ELR (cell line): ENCODE measurements at places on chromosomes 2 and 18.
A peak's percentile ranks its signal among the peaks of the same experiment; 100 is the strongest.

DNA sequence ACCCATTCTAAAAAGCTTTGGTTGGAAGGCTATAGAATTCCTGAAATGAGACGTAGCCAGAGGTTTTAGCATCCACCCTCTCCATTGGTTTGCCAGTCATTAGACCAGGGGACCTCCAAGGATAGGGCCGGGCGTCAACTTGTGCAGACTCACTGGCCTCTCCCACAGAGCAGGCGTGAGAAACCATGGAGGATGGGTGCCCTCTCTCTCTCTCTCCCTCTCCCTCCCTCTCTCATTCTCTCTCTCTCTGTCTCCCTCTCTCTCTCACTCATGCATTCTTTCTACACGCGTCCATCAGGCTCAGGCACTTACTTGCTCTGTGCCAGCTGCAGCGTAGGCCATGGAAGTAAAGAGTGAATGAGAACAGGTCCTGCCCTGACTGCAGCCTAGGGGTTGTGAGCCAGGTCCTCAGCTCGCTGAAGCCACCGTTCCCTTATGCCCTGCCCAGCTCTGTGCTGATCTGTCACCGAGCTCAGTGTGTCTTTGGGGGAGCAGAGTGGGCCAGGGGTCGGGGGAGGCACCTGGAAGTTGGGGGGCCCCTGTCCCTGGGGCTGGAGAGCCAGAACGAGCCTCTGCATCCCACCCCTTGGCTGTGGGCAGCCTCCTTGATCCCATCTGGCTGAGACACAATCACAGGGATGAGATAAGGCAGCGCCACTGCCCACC lies 304.4 kb upstream of the HS6ST1 start:
- no peak for DNase-seq

- no peak for DNase-seq
These were observed 64.0 kb downstream of the TNFRSF11A start for GRCh38 chr18:62388855-62389760.

- DNase-seq: no peak
These were observed 108.5 kb upstream of the PGAP1 start for GRCh38 chr2:197035002-197035401.

GRCh38 chr2:54254180-54254579 lies 1.8 kb downstream of the TSPYL6 start:
- no peak for DNase-seq

DNA sequence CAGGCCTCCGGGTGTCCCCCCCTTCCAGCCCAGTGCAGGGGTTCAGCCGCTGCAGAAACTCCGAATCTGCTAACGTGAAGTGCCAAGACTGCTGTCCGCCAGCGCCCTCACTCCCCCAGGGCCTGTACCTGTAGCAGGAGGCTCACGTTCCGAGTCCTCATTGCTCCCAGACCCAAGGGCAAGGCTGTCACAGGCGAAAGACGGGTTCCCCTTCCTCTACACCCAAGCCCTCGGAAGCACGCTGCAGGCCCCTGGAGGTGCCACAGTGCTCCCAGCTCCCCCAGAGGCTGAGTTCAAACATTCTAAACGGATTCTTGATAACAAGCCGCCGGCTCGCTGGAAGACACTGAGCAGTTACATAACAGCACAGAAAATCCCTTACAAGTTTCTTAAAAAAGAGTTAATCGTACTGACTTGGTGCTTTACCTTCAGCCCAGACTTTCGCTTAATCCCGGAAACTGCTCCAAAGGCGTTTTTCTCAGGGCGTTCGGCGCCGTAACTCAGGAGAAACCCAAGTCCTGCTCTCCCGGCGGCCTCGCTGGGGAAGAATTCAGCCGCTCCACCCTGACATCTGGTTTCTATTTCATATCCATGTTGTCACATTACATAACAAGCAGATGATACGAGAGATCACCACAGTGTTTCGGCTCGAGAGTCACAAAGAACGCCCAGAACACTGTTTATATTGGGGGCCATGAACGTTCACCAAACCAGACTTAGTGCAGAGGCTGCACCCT lies 92.0 kb downstream of the HDAC4 start:
- no peak for DNase-seq

- DNase-seq: no peak
These were observed 202.2 kb downstream of the TCF4 start for GRCh38 chr18:55385770-55386169.

DNA sequence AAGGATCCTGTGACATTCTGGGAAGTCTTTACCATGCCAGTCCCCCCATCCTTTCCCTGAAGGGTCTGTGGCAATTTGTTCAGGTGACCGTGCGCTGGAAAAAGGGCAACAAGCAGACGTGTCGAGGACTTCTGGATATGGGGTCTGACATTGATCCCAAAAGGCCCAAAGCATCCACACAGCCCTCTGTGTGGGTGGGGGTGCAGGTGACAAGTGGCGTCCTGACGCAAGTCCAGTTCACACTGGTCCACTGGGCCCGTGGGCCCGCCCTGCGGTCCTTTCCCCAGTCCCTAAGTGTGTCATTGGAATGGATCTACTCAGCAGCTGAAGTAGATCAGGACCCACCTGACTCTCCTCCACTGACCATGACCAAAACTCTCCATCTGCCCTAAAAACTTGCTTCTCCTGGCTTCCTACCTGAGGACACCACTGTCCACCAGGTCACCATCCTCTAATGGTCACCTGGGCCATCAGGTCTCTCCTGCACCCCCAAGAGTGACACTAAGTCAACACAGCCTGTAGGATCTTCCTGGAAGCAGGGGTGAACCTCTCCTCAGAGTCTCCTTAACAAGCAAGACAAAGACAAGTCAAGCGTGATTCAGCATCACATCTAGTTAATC lies 85.6 kb upstream of the SLC66A3 start:
- no peak for DNase-seq

DNA sequence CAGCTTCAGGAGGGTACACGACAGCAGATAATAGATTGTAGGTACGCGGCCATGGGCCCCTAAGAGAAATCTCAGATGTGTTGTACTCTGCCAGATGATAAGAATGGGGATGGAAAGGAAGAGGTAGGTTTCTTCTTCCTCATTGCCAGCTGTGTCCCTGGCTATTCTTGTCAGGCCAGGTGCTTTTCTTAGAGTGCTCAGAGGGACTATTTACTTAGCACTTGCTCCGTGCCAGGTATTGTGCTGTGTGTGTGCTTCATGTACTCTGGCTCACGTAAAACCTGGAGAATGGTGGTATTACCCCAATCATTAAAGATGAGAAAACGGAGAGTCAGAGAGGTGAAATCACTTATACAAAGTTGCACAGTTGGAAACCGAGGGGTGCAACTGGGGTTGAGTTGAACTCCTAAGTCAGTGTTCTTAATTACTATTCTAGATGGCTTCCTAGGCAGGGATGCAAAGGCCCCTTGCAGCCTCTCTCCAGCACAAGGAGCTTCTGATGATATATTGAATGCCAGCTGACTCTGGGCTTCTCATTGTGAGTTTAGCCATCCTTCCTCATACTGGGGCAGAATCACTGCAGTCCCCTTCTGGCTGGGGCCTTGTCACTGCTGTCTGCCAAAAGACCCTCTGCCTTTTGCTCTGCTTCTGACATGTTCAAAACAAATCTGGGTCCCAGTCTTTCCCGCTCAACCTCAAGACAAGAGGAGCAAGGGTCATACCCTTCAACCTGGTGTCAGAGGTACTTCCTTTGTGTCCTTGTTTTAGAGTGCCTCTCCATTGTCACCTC lies 60.7 kb downstream of the LYPD1 start:
- no peak for DNase-seq

DNA sequence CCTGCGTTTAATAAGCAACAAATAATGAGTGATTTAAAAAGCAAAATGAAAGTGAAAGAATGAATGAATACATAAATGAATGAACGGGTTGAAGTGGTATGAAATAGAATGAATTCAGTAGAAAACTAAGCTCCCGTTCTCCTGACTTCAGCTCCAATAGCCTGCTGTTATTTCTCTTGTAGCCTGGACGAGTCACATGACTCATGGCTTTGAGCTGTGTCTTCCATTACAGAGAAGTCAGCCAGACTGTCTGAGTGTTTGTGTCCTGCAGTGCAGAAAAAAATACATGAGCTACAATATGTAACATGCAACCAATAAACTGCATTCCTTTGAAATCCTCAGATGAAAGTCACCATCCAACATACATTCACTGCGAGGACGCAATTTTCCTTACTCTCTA lies 21.2 kb downstream of the SCG2 start:
- peak; percentile 75 for DNase-seq

GRCh38 chr18:4102901-4103300 lies 352.2 kb downstream of the DLGAP1 start:
- DNase-seq: no peak

GRCh38 chr18:68219872-68220271 lies 495.0 kb downstream of the TMX3 start:
- no peak for DNase-seq

- no peak for DNase-seq
These were observed 353.6 kb upstream of the FSIP2 start for GRCh38 chr2:185384822-185385560.

- DNase-seq: no peak
These were observed 691.8 kb upstream of the CHAC2 start for GRCh38 chr2:53075760-53076159.

- no peak for DNase-seq
These were observed 75.3 kb downstream of the DNMT3A start for GRCh38 chr2:25266399-25266798.

DNA sequence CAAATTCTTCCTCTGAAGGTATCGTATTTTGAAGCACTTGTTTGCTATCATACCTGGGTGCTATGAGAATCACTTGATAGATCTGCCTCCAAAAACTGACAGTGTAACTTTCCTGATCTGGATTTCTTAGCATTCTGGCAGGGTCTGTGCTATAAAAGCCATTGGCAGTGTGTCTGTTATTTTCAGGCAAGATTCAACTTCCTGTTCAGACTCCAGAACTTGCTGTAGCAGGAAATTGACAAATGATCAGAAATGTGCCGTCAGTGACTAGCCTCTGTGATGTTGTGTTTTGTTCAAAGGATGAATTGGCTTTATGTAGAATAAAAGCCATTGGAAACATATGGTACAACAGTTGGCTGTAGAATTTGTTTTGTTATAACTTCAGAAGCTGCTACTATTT lies 273.3 kb downstream of the PTPRM start:
- DNase-seq: peak; percentile 14

DNA sequence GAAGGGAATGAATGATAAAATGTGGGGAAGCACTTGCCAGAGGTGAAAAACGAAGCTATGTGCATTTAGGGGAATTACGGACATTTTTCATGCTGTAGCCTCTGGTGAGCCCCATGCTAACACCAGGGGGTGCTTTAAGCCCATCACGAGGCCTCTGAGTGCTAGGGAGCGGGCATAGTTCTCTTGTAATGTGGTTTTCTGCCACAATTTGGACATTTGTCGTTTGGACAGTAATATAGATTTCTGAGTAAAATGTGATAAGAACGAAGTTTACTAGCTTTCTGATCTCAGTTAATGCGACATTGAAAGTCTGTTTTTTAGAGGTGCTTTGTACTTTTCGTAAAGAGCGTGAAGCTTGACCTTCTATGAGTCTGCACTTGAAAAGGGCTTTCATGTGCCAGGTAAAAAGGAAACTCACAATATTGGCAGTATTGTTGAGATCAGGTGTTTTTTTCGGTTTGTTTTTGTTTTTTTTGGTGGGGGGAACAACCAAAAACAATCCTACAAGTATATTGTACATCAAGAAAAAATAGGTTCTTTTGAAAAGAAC lies 50.6 kb downstream of the TRAF3IP1 start:
- DNase-seq: peak; percentile 84

- no peak for DNase-seq
These were observed 60.6 kb upstream of the DARS1 start for GRCh38 chr2:136045835-136046570.

DNA sequence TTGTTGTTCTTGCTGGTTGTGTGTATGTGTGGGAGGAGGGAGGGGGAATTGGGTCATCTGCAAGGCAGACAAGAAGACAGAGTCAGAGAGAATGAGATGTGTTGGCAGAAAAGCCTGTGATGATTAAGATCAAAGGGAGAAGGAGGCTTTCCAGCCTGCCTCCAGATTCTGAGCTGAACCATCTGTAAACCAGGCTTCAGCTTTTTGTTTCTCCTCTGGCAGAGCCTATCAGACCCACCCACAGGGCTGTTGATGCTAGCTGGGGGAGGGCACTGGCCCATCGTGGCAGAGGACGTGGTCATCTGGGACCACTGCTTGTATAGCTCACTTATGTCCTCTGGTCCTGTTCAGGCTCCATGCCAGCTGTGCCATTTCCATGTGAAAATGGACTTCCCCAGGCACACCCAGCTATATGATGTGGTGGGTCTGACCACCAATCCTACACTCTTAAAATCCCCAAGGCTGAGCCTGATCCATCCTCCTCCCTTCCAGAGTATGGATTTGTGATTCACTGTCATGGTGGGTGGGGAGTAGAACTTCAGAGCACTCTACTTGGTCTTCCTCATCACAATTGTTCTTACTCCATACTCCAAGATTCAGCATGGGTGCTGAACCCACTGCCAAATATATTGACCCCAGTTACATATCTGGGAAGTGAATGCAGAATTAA lies 27.8 kb upstream of the COL6A3 start:
- DNase-seq: peak; percentile 68

- DNase-seq: no peak
These were observed 441.0 kb downstream of the TXNL1 start for GRCh38 chr18:56197241-56197859.

DNA sequence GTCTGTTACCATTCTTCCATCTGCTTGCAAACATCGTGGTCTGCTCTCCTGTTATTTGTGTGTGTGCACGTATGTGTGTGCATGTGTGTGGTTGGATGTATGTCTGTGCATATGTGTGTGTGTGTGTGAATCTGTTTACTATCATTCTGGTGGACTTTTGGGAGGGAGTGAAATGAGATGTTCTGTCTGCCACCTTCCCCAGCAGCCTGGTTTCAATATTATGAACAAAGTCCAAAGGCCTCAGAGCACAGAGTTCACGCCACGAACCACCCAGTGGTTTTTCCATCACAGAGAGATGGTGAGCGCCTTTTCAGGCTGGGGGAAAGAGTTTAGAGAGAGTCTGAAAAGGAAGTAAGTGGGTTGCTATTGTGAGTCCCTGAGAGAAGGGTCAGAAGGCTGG lies 67.1 kb upstream of the YWHAQ start:
- DNase-seq: no peak

DNA sequence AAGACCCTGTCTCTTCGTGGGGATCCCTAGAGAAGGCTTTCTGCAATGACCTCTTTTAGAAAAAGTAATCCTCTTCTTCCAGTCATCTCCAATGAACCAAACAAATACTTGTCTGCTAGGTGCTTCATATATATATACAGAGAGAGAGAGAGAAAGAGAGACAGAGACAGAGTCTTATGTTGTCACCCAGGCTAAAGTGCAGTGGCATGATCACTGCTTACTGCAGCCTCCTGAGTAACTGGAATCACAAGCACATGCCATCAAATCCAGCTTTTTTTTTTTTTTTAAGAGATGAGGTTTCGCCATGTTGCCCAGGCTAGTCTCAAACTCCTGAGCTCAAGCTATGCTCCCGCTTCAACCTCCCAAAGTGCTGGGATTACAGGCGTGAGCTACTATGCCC lies 18.6 kb upstream of the PKDCC start:
- no peak for DNase-seq
